ENCODE measurements at places on chromosomes 2 and 18.

- no peak for DNase-seq
Observed at GRCh38 chr2:74659462-74659861, 5.4 kb downstream of the SEMA4F start.

GRCh38 chr2:109401370-109401769, 212.4 kb downstream of the SEPTIN10 start:
- DNase-seq = no peak

DNA sequence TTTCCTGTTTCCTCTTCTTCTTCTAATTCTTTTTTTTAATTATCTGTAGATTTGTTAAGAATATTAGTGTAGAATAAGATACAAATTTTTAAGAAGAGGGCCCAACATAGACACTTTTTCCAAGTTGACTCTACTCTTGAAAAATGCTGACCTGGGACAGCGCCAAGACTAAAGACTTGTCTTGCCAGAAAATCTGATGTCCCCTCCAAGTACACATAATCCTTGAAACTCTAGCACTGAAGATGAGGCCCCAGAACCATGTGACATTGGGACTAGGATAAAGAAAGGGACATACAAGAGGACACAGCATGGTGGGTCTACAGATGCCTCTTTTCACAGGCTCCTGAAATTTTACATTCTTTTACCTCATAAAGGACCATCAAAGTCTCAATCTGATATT, 271.6 kb upstream of the SESTD1 start:
- no peak for DNase-seq

DNA sequence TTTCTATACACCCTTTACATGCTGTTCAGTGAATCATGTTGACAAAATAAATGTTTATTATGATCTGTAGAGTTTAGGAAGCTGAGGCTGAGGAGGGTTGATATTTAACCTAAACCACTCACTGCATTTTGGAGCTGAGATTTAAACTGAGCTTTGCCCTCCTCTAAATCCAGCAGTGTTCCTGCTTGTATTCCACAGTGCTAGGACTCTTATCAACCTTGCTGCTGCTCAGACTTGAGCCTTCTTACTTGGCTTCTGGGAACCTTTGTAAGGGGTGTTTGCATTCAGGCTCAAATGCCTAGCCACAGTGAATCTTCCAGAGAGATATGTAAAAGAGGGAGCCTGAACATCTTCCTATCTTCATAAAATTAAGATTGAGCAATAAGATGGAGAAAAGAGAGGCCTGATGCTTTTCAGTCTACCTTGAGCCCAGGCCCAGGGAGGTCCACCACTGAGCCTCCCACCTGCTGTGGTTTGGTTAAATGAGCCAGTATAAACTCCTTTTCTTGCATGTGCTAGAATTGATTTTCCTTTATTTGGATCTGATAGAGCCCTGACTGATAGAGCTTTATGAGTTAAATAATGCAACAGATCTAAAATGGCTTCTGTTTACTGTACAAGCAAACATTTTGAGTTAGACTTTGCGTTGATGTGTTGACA, 149.7 kb downstream of the GULP1 start:
- no peak for DNase-seq

DNA sequence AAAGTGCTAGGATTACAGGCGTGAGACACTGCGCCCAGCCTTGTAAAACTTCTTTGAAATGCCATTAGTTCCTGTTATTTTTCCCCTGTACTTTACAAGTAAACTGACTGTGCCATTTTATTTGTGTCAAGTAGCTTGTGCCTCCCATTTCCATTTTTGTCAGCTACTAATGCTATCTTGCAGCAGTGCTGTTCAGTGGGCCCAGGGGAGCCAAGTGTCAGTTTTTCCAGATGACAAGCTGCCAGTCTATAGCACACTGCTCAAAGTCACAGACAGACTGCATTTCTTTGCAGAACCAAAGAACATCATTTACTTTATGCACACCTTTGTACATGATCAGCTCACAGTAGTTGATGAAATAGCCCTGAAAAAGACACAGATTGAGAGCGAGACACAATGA, 901.3 kb upstream of the CDH2 start:
- DNase-seq = no peak

- no peak for DNase-seq
Observed at GRCh38 chr2:63049970-63050333, 678 bp upstream of the OTX1 start.

DNA sequence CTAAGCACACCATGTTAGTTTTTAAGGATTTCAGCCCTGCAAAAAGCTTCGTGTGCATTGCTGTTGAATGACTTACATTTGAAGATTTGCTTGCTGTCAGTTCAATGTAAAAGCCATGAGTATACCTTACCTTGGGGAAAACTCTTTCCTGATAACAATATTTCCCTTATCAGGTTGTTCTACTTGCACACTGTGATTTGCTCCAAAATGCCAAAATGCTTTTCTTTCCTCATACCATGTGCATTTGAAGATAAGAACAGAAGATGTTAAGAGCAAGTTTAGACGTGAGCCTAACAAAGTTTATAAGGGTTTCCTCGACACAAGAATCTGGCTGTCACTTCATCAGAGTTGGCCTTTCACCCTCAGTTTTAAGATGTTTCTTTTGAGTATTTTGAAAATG, 57.6 kb downstream of the SCN1A start:
- DNase-seq = no peak

DNA sequence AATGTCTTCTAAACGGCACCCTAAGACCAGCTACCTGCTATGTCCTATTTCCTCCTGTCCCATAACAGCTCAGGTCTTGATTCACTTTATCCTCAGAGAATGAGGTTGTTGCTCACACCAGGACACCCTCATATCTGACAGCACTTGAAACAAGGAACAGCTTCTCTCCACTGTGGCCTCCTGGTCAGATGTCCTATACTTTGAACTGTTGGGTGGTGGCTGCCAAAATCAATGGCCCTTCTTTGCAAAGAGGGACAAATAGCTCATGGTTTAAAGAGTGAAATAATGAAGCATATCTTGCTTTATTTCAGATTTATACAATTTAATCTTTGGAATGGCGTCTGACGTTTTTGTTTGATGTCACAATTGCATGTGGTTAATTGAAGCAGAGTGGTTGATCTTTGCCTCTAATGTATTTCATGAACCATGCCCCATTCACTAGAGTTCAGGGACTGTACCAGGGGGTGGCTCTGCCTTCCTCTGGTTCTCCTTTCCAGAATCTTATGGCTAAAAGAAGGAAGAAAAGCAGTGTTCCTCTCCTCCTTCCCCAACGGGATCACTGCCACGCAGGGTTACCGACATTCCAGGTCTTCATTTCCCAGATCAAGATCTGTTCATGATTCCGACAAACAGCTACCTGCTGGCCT, 24.1 kb upstream of the ZCCHC2 start:
- DNase-seq = no peak

DNA sequence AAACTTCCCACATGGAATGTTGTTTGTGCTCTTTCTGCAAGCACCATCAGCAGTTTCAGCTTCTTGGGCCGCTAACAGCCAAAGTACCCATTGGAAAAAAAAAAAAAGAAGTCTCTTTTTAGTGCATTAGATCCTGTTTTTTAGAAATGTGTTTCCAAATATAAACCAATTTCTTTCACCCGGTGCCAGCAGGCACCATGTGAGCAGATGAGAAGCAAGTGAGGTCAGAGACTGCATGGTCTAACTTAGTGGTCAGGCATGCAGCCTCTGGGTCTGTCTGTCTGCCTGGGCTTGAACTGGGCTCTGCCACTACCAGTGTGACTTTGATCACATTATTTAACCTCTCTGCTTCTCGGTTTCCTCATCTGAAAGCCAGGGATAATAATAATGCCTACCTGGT, 75.2 kb upstream of the NRP2 start:
- DNase-seq = no peak

DNA sequence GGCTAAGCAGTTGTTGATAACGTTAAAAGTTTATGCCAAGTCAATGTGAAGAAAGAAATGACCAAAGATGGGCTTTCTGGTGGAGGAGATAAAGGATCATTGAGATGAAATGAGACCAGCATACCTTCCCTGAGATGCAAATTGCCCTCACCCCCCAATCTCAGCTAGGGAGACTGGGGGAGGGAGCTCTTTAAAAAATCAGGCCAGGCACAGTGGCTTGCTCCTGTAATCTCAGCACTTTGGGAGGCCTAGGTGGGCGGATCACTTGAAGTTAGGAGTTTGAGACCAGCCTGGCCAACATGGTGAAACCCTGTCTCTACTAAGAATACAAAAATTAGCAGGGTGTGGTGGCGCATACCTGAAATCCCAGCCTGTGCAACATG, 30.9 kb upstream of the KCMF1 start:
- no peak for DNase-seq

DNA sequence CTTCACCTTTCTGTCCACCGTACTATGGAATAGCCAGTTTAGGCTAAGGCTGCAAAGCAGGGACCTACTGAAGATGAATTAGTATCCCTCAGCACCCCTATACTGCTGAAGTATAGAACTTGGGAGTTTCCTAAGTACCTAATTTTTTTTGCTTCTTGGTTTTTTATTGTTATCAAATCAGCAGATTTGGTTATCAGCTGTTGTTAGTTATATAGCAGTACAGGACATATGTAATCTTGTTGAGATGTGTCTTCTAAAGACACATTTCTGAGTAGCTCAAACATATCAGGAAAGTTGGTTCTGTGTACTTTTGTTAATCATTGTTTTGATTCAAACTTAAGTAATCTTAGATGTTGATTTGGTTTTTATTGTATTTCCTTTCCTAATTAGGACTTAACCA, 5.2 kb downstream of the MYL12A start:
- DNase-seq = no peak

DNA sequence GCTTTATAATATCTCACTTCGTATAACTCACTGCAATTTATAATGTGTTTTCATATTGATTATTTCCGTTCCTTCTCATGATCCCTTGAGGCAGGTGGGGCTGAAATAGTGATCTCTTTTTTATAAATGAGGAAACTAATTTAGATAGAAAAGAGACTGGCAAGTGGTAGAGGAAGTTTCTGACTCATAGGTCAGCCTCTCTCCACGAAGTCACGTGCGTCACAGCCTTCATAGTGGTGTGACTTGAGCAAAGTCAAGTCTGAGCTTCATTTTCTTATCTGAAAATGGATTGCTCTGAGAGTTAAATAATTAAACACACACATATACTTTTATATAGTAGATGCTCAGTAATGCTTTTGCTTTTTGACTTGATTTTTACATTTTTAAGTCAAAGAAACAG, 19.9 kb downstream of the ABCG5 start:
- DNase-seq = no peak

DNA sequence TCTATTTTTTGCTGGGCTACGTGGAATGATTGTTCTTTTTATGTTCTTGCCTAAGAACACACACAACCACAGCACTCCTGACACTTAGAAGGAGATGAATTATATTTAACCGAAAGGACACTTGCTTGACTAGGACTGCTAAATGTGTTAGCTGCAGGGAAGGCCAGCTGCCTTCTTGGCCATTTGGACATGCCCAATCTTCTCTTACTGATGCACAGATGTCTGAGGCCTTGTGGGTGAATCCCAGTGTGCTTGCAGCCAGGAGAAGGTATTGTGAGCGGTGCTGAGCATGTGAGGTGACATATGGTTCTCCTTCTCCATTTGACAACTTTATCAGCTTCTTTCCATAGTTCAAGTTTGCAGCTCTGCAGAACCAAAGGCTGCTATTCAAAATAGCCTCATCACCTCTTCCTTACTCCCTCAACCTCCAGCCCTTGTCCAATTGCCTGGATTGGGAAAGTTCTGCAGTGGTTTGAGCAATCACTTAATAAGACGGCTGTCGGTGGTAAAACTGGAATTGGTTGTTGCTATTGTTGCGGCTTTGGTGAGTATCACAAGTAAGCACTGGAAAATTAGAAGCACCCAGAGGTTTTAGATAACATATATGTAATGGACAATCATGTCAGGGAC, 1113.3 kb downstream of the TSN start:
- no peak for DNase-seq

DNA sequence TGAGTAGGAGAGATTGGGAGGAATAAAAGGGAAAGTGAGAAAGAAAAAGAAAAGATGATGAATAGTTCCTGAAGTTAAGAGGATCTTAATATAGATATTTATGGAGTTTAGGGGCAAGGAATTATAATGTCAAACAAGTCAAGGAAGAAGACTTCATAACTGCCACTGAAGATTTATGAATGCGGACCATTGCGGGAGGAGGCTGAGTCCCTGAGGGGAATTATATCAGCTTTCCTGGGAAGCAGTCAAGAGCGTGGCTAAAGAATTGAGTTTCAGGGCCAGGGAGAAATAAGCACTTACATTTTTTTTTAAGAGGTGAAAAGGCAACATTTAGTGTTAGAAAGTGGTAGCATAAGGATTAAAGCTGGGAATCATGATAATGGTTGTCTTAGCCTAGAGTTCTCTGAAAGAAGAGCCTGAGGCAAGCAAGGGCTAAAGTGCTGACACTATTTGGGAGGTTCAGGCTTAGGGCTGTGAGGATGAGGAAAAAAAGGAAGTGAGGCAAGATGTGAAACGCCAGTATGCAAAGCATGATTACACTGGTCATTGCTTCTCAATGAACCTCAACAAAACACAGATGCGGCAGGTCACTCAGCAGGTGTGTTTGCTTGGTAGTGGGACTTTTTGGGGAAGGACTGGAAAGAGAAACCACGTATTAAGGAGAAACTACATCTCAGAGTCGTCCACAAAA, 217.1 kb downstream of the SLC4A3 start:
- no peak for DNase-seq

DNA sequence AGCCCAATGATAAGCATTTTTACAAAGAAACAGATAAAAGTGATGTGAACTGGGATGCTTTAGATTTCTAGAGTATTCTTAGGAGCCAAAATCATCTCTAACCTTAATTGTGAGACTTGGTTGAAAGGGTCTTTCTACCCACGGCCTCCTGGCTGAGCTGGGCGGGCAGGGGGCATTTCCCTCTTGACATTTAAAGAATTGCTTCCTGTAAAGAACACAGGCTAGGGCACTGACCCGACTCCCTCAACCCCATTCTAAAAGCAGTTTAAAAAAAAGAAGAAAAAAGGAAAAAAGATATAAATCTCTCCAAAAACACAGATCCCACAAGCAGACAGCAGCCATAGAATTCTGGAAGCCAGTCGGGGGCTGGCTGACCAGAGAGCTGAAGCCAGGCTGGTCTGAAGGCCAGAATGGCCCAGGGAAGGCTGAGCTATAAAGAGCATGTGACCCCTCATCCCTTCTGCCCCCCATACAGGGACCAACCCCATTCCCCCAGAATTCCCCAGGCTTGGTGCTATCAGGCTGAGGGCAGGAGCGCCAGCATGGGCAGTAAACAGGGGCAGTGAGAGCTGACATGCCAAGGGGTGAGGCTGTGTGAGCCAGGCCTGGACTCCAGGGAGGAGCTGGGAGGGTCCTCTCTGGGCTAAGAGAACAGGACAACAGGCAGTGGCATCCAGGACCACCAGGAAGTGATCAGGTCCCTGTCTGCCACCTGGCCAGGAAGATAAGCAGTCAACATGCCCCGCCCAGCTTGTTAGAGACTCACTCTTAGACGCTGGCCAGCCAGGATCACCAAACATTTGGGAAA, 188.5 kb downstream of the HDAC4 start:
- DNase-seq = no peak

- DNase-seq = no peak
Observed at GRCh38 chr18:8814206-8814605, 108.8 kb downstream of the MTCL1 start.

- no peak for DNase-seq
Observed at GRCh38 chr2:78281164-78281563, 744.3 kb upstream of the REG3G start.

GRCh38 chr2:230140667-230141066, 71.9 kb upstream of the SLC16A14 start:
- DNase-seq = no peak

GRCh38 chr2:64768491-64769005, 114.8 kb upstream of the SERTAD2 start:
- DNase-seq = no peak

Data from cerebellar nuclear complex (tissue), 1 donor.